ENCODE measurements at places on chromosomes 1 and 21.

DNA sequence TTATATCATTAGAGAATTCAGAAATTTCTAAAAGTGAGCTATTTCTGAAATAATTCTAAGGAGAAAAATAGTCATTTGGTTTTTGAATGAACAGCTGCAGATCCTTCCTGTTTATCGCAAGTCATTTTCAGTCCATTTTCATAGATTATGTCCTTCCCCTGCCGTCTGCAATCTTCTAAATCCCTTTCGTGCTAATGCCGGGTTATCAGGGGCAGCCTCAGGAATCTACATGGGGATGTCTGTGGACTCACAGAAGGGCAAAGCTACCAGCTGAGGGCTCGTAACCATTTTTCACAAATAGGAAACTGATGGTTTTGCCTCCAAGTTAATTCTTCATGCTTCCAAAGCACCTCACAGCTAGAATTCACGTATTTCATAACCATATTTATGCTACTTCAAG, 23.0 kb downstream of the RCAN3 start:
- no peak for DNase-seq

DNA sequence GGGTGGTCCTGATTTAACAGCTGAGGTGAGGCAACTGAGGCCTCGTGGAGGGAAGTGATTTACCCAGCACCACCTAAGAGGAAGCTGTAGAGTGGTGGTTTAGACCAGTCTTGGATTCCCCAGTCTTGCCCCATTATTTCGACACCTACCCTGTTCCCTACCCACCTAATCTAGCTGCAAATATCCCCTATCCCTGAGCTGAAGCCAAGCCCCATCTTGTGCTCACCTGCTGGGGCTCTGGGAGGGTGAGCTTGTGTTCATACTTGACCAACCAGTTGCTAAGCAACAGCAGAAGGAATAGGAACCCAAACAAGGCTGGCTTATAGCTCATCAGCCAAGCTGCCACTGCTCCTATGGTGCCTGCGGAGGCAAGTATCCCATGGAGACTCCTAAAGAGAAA, 2.0 kb downstream of the TEX46 start:
- peak; percentile 26 for DNase-seq

- no peak for DNase-seq
These were observed 15.0 kb downstream of the QSOX1 start for GRCh38 chr1:180169640-180170195.

GRCh38 chr1:199064971-199065370, 426.1 kb downstream of the PTPRC start:
- peak; percentile 7 for DNase-seq

DNA sequence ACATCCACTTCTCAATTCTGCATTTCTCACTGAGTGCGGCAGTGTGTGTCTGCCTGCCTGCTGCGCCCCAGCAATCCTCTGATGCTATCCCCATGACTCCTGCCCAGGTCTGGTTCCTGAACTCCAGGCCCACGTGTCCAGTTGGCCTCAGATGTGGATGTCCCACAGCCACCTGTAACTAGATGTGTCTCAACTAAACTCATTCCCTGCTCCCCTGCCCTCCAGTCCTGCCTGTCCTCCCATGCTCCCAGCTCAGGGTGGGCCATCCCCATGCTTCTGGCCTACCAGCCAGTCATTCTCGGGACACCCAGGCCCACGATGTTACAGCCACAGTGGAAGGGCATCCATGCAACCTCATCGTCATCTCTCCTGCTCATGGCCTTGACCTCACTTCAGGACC, 76.8 kb downstream of the STUM start:
- DNase-seq: no peak

DNA sequence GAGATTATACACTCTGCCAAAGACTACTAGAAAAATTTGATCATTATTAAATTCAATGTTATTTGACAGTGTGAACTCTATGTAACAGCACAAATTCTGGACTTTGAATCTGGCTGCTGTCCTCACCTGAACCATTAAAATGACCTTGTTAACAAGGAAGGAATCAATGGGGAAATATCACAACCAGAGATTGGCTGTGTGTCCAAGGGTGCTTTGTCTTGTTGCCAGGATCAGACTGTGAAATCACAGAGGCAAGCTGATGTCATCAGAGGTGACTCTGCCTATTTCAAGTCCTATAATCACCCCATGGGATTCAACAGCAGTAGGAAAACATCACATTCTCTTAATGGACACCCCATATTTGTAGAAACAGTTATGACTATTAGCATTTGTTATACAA, 46.8 kb downstream of the ADAMTS5 start:
- no peak for DNase-seq

GRCh38 chr1:184267747-184268146, 119.1 kb upstream of the C1orf21 start:
- no peak for DNase-seq

- peak; percentile 48 for DNase-seq
These were observed 126.5 kb upstream of the TNFSF4 start for GRCh38 chr1:173333581-173333980.

DNA sequence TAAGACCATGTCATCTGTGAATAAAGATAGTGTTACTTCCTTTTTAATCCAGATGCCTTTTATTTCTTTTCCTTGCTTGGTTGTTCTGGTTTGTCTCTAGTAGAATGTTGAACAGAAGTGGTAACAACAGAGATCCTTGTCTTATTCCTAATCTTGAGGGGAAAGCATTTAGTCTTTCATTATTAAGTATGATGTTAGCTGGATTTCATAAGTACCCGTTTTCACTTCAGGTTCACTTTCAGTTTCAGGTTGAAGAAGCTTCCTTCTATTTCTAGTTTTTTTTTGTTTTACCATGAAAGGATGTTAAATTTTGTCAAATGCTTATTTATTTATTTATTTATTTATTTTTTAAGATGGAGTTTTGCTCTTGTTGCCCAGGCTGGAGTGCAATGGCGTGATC, 22.3 kb upstream of the AGPAT3 start:
- no peak for DNase-seq

GRCh38 chr1:18166341-18166740, 58.7 kb downstream of the IGSF21 start:
- DNase-seq: no peak

- no peak for DNase-seq
These were observed 51.7 kb downstream of the PTPN14 start for GRCh38 chr1:214499732-214500131.

GRCh38 chr21:44395260-44395659, 41.8 kb downstream of the TRPM2 start:
- no peak for DNase-seq

- DNase-seq: no peak
These were observed 51.9 kb downstream of the DISP3 start for GRCh38 chr1:11530731-11531311.

GRCh38 chr1:36369061-36369861, 16.5 kb downstream of the STK40 start:
- DNase-seq: peak; percentile 60

DNA sequence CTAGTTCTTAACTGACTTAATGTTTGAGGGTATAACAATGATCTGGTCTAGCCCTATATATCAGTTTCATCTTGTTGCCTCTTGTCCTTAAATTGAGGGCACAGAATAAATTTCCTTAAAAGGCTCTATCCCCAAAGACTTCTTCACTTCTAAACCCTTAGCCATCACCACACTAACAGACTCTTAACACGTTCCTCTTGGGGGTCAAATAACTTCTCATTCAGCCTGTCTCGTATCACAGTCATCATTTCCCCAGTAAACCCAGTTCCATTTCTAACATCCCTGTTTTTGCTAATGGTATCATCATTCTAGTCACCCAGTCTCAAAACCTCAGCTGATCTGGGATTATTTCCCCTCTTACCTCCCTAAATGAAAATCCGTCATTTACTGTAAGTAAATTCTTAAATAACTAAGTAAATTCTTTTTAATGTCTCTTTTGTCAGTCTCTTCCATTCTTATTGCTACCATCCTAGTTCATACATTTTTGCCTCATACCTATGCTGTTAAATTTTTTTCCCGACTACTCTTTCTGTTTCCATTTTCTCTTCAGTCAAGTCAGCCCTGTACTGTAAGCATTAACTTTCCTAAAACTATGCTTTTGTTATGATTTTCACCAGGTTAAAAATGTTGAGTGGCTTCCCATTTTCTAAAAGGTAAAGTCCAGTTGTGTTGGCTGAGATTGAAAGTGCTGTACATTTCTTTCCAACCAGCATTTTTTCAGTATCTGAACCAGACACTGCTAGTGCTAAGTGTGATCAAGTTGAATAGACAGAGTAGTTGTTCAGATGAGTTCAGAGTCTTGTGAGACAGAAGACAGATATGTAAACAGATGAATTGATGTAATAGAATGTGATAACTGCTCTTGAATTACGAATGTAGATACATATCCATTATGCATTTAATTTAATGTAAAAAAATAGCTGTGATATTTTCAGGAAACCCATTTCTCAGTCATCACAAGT, 6.9 kb downstream of the CTTNBP2NL start:
- DNase-seq: peak; percentile 30

DNA sequence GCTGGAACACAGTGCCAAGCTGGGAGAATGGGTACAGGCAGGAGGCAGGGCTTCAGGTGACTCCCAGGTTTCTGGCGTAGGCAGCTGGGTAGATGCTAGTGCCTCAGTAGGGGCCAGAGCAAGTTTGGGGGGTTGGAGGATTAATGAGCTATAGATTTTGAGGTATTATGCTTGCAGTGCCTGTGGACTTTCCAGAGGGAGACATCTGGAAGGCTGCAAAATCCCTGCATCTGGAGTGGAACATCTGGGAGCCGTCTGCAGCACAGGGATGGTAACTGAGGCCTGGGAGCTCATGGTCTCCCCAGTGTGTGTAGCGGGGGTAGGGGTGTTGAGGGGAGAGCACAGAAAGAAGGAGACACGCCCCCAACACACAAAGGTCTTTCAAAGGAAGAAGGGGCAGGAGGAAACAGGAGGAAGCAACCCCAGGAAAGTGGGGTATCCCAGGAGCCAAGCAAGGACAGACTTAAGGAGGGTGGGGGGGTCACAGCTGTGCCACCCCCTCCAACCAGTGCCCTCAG, 2.2 kb upstream of the PDZK1IP1 start:
- no peak for DNase-seq

DNA sequence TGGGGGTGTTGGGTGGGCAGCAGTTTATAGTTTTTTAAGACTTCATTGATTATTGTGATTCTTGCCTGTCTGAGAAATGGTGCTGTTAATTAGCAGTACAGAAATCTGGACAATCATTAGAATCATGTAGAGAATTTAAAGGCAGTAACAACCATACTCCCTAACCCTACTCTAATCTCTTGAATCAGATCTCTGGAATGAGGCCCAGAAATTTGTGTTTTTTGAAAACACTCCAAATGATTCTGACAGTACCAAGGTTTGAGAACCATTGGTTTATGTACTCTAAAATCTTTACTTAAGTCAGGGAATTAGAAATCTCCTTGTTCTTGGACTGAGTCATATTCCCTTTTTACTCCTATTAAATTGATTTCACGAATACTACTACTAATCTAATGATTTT, 24.0 kb downstream of the FNBP1L start:
- DNase-seq: peak; percentile 87

DNA sequence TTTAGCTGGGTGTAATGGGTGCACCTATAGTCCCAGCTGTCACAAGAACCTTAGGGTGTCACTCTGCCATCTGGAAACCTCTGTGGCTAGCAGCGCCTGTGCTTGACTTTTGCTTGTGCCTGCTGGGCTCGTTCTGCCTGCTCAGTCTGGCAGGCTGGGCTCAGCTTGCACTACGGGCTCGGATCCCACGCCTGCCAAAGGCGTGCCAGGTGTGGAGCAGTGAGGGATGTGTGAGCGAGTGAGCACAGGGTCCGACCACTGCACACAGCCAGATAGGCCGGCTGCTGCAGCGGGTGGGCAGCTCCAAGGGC, 2.8 kb upstream of the LSM10 start:
- no peak for DNase-seq

GRCh38 chr1:183920651-183921050, 115.7 kb downstream of the RGL1 start:
- DNase-seq: no peak

- DNase-seq: no peak
These were observed 34.7 kb downstream of the MEF2D start for GRCh38 chr1:156465747-156466365.

DNA sequence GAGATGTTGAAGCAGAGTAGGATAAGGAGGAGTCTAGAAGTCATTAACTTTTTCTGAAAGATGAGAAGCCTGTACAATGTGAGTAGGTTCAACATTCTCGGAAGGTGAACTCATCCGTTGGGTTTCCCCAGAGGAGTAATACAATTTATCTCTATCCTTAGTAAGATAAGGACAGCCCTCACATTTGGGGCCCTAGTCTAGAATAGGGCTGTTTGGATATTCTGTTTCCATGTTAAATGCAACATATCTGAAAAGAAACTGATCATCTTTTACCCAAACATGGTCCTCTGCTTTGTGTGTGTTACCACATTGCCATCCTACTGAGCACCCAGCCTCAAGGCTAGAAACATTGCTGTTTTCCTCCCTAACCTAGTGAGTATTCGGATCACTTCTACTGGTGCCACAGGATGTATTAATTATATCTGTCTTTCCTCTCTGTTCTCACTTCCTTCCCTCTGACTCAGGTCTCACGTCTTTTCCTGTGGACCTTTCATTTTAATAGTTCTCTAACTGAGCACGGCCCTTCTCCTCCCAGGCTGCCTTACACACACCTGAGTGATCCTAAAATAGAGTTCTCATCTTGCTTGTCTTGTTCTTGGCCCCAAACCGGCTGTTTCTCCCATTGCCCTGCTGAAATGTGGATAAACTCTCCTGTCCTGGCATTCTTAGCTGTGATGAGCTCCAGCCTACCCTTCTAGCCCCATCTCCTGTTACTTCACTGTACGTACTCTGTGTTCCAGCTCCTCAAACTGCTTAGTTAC, 91.7 kb downstream of the CDC14A start:
- peak; percentile 63 for DNase-seq

- no peak for DNase-seq
These were observed 98.2 kb downstream of the PCBP3 start for GRCh38 chr21:45741691-45742090.

GRCh38 chr1:166975361-166976129, at the start of gene ILDR2:
Gene ILDR2 (minus strand): TSS chr1:166975540. CDS start chr1:166975268, 272 bp downstream.
- peak; percentile 59 for DNase-seq

DNA sequence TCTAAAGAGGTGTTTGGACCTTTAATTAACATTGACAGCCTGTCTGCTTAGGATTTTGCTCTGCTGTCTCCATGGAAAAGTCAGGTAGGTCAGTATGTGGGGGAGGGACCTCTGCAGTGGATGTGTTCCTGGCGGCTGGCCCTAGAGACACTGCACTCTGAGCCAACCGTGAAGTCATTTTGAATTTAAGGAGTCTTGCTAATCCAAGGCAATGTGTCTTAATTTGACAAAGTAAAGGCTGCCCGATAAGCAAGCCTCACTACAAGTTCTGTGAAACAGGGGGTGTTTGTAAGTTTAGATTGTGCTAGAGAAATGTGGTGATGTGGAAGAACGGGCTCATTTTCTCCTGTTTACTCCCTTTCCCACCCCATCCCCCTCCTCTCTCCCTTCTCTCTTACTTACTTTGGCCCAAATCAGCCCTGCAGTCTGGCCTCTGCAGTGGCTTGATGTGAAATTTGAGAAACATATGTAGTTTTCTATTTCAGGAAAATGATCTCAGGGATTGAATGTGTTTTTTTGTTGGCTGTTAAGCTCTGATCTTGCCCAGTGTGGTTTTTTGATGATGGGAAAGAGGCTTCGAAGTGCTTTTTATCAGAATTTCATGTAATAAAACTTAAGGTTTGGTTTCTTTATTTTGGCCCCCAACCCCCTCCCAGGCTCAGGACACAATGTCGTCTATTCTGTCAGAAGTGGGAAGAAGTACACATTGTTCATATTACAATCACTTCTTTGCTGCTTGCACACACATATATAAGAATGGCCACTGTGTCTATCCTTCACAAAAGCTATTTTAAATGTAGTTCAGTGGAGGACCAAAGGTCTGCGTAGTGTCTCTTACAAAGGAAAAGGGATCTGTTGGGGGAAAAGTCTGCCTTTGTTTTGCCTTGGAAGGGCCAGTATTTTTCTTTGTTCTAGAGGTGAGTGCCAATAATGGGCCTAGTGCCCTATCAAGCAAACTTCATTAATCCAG, 96.6 kb downstream of the FGGY start:
- peak; percentile 98 for DNase-seq

All from astrocyte of the spinal cord (primary cell).